ENCODE measurements at places on chromosomes 5 and 9.

- DNase-seq = no peak
These were observed 268.6 kb upstream of the CLINT1 start for GRCh38 chr5:158127536-158127935.

GRCh38 chr5:135116160-135116561, 82.1 kb upstream of the PITX1 start:
- DNase-seq = no peak

DNA sequence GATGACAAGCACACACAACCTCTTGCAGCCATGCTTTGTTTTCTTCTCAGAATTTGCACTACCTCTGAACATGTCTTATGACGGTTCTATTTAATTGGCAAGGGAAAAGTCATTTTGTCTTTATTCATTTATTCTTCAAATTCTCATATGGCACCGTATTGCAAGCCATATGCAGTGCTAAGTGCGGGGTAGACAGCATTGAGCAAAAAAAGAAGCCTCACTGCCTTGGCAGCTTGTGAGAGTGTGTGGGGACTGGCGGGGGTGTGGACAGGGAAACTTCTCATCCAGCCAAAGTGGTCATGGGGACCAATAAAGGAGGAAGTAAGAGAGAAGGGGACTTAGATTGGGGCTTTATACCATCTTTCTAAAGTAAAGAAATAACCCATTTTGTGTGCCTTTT, 160.0 kb downstream of the CDH12 start:
- DNase-seq = no peak

GRCh38 chr9:20997503-20998076, 33.9 kb downstream of the HACD4 start:
- DNase-seq = no peak

- no peak for DNase-seq
These were observed 261.5 kb downstream of the FANCC start for GRCh38 chr9:95055851-95056551.

DNA sequence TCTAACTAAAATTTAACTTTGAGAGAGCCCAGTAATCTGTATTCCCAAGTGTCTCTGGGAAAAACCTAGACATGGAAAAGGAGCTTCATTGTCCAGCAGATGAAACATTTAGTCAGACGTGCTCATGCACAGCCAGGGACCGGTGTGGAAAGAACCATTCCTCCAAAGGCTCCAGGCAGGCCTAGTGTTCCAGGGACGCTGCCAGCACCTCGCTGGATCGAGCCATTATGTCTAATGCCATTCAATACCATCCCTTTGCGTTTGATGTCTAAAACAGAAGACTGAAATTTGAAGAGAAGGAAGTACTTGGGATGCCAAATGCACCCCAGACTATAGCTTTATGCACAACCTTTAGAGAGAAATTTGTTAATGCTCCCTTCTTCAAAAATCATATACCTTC, 1.4 kb upstream of the CHSY3 start:
- no peak for DNase-seq

DNA sequence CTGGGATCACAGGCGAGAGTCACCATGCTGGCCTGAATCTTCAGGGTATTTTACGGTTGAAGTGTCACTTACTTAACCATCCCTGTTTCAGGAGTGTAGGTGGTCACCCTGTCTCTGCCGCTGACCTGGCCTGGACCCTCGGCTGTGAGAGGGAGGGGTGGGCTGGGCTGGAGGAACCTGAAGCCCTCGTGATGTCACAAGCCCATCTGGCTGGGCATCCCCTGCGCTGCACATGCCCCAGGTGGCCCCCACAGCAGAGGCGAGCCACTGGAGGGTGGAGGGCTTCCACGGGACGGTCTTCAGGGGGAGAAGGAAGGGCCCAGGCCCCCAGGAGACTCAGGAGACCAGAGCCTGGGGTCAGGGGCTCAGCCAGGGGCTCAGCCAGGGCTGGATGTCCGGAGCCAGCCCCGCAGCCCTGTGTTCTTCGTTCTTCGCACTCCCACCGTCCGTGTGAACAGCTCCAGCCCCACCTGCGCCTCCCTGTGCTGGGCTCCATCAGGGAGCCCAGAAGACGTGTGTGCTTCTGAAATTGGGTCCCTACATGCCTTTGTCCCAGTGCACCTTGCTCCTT, 7.6 kb upstream of the AHRR start:
- no peak for DNase-seq

DNA sequence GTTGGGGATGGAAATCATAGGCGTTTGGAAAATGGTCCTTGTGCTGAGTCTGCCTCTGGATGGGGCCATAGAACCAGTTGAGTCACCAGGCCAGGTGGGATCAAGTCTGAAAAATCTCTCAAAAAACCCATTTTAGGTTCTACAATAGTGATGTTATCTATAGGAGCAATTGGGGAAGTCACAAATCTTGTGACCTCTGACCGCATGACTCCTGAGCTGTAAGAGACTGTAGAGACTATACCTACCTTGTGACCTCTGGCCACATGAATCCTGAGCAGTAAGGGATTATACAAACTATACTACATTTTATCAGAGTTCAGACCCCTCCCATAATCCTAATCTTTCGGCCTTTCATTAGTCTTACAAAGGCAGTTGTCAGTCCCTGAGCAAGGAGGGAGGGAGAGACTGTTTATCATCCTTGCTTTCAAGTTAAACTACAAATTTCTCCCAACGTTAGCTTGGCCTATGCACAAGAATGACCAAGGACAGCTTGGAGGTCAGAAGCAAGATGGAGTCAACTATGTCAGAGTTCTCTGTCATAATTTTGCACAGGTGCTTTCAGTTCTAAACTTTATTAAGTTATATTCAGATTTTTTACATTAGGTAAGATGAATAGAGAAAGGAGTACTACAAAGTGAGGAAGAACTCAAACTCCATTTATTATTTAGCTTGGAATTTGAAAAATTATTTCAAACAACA, 11.5 kb upstream of the JMY start:
- DNase-seq = no peak

DNA sequence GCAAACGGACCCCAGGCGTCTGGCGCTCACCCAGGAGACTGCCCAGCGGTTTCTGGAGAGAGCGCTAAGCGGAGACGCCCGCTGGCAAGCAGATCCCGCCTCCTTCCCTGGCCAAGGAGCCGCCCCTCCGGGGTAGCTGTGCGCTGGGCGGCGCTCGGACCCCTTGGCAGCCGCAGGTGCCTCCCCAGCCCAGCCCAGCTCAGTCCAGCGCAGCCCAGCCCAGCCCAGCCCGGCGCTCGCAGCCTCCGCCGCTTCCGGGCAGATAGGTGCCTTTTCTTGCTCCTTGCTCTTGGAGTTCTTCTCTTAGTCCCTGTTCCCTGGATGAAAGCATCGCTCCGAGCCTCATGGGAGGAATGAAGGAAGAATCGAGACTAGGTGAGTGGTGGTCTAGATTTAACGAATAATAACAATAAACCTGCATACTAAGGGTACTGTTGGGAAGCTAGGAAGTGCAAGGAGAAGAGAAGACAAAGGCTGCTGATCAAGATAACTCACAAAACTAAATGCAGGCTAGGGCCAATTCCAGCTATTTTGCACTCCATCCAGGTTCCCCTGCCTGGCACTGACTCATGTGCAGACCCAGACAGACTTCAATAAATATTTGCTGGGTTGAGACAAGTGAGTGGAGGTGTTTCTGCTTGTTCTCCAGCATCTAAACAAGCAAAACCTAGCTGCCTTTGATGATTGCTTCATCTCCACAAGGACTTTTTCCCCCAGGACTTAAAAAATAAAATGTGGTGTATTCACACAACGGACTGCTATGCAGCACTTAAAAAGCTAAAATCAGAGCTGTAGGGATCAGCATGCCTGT, at the start of gene STK32A:
STK32A (plus strand) TSS at position 202 of the 811 bp plus-strand sequence. CDS start 4,609 bp downstream, outside the sequence.
- DNase-seq = no peak

GRCh38 chr9:81373294-81373693, 316.1 kb downstream of the TLE1 start:
- no peak for DNase-seq

DNA sequence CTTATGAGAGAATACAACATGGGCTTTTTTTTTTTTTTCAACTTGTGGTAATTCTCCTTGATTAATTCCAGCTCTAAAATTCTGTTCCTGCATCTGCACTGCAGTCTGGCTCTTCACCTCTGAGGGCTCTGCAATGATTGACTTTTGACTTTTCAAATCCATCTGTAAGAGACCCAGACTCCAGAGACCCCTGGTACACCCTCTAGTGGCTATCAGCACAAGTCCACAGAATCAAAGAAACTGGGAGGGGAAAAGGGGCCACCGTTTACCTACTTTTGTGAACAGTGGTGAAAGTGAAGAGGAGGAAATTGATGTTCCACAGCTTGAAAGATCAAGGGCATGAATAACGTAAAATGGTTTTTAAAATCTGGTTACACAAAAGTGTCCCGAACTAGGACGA, 151.6 kb downstream of the SLIT3 start:
- DNase-seq = no peak

GRCh38 chr5:68251386-68251785, 35.8 kb downstream of the PIK3R1 start:
- DNase-seq = no peak

DNA sequence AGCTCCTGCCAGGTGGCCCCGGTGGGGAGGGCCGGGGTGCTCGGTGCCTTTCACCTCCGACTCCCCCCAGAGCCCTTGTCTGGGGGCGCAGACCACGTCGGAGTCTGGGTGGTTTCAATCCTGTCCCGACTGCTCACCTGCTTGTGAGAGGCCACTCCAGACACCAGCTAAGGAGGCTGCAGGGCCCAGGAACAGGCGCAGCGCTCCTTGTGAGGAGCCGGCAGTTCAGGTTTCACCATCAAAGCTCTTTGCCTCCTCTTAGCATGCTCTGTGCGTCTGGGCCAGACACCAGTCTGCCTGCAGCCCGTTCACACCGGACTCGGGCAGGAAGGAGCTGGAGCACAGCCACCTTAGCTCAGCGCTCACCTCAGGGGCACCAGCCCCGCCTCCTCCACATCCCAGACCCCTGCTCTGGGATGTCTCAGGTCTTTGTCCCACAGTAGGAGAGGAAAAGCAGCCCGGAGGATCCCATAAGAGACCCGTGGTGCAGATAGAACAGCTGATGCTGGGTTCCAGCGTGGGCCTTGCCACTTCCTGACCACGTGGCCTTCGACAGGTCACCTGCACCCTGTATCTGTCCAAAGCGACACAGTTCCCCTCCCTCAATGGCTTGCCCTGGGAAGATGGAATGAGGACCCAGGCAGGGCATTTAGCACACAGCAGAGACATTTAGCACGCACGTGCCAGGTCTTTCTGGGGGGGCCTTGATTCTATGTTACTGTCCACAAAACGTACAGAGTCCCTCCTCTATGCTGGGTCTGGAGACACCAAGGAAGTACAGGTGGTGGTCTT, 106.2 kb upstream of the LMX1B start:
- DNase-seq = no peak

DNA sequence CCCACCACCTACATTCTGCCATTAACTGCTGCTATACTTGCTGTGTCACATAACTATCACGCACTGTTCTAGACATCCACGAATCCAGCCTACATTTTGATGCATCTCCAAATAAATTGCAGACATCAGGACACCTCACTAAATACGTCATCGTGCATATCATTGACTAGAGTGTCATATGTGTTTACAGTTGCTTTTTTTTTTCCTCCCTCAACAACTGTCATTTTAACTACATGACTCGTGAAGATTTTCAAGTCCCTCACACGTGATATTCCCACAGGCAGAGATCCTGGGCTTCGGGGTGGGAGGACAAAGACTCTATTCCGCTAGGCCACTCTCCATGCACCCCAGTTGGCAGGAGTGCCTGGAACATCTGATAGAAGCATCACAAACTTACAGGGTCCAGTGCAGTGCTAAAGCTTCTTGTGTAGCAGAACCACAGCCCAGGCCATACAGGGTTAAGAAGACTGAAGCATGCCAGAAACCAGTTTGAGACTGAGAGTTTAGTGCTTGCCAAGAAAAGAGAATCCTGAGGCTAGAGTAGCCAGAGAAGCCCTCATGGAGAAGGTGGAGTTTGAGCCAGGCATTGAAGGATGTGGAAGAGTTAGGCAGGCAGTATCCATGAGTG, 1.1 kb downstream of the PCYOX1L start:
- DNase-seq = no peak

- no peak for DNase-seq
These were observed 33.0 kb downstream of the TBCA start for GRCh38 chr5:77743181-77743580.

- DNase-seq = no peak
These were observed 715 bp downstream of the RC3H2 start for GRCh38 chr9:122904466-122904822.

DNA sequence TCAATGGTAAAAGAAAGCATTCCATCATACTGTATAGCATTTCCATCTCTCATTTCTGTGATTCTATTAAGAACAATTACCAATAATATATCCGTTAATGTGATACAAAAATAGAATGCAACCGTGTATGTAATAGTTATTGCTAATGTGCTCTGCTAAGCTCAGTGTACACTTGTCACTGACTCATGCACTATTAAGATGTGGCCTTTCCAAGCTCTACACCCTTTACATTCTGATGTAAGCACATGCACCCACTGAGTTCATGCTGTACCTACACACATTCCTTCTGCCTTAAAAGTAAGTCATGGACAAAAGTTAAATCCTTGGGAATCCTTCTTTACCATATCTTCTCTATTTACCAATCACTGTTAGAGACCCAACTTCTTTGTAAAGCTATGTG, 319.1 kb downstream of the ZSWIM6 start:
- no peak for DNase-seq

DNA sequence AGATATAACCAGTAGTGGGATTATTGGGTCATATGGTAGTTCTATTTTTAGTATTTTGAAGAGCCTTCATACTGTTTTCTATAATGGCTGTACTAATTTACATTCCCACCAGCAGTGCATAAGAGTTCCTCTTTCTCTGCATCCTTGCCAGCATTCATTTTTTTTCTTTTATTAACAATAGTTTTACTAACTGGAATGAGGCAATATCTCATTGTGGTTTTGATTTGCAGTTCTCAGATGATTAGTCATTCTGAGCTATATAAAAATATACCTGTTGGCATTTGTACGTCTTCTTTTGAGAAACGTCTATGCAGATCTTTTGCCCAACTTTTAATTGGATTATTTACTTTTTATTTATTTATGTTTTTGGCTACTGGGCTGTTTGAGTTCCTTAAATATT, 1579.3 kb upstream of the CDH6 start:
- no peak for DNase-seq

- no peak for DNase-seq
These were observed 135.2 kb downstream of the AOPEP start for GRCh38 chr9:94861589-94862272.

DNA sequence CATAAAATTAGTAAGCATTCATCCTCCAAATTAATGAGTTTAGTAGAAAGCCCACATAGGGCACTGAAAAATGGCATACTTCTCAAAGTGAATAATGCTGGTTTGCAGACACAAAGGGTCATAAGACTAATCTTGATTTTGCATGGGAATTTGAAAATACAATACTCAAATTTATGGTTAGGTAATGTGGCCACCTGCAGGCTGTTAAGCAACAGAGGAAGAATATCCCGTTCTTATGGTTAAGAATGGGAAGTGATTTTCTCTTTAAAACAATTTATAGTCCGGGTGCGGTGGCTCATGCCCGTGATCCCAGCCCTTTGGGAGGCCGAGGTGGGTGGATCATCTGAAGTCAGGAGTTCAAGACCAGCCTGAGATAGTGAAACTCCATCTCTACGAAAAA, 9.4 kb upstream of the PLCXD3 start:
- no peak for DNase-seq
